Activated naive CD8-positive, alpha-beta T cell treated with anti-CD3 and anti-CD28 coated beads, Interleukin-2, amount 50 U/mL, for 16 hours (primary cell): ENCODE measurements at places on chromosomes 1 and 21.

DNA sequence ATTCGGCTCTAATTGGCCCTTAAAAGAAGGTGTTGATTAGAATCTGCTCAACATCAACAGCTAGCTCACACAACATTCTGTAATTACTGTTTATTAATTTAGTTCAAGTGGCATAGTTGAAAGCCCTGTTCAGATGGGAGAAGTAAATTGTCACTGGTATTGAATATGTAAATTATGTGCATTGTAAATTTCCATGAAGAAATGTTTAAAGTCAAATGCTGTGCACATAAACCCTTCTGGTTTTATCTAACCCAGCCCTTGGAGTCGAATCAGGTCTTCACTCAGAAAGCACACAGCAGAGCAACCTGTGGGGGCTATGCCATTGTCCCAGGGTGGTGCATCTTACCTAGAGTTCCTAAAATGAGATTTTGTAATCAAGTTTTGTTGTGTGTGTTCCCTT, 65.4 kb upstream of the LMO4 start:
- DNase-seq = no peak

GRCh38 chr1:27665016-27665651, 6.9 kb downstream of the IFI6 start:
- DNase-seq = no peak

DNA sequence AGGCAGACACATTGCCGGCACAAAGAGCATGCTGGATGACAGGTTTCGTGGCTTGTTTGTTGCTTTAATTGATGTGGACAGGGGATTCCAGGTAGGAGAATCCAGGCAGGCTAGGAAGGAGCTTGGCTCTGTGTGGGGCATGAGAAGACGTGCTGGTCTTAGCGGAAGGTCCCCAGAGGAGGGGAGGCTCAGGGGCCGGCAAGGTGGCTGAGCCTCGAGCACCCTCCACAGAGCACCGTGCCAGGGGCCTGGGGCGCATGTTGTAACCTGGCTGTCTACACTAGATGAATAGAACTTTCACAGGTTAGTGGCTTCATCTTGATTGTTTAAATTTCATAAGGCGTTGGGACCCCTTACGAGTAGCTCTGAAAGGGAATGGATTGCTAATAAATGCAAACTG, 223.1 kb downstream of the CAMTA1 start:
- DNase-seq = no peak

- no peak for DNase-seq
Measured at GRCh38 chr1:93666613-93667384, 14.8 kb downstream of the BCAR3 start.

DNA sequence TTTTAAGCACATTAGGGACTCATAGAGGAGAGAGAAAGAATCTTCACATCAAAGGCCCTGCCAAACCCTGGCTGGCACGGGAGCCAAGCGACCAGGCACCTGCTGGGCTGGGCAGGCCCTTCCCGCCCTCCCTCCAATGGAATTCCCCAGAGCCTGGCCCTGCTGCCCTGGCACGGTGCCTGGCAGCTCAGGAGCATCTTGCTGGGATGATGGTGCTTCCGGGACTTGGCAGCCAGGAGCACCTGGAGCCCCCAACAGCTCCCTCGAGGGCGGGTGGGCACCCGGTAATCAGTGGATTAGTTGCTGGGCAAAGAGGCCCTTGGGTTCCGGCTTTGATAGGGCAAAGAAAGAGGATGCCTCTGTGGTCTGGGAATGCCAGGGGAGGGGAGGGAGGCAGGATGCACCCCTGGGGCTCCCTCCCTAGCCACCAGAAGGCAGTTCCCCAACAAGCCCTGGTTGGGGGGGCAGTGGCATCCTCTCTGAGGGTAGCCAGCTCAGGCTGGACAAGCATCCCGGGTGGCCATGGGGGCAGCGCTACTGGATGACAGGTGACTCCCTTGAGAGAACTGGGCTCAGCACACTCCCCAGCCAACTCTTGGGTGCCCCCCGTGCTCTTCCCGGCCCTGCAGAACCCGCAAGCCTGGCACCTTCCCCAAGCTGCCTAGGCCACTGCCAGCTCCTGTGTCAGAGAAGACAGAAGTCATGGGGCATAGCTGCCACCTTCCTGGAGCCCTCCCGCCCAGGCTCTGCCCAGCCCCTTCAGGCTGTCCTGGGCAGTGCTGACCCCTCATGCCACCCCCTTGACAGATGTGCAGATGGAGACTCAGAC, 26.4 kb downstream of the KRTAP10-1 start:
- DNase-seq = no peak

DNA sequence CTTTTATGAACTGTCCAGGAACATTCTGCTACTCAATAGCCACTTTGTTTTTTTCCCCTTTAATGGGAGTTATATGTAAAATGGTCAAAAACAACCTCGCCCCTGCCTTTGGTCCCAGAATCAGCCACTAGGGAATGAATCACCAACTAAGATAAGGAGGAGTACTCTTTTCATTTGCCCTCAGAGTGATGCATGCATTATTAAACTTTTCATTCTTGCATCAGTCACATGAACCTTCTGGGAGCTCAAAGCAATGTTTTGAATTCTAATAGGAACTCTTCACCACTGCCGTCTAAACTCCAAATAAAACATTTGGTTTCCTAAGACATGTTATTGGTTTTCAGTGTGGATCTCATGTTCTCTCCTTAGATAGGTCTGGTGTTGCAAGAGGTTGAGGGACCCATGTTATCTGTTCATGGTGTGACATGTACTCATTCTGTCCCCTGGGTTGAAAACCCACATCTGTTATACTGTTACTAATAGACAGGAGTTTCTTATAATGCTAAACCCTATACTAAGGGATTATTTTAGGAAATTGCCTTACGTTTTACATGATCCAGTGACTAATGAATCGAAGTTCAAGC, 17.8 kb upstream of the HSD17B7 start:
- no peak for DNase-seq

DNA sequence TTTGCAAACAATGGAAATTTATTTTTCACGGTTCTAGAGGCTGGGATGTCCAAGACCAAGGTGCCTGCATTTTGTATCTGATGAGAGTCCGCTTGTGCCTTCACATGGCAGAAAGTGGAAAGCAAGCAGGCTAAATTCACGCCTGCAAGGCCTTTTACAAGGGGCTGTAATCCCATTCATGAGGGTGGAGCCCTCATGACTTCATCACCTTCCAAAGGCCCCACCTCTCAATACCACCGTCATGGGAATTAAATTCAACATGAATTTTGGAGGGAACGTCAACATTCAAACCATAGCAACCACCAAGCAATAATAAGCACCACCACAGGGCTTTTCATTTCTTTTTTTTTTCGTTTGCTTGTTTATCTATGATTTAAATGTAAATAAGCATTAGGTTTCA, 115.3 kb downstream of the C1orf21 start:
- no peak for DNase-seq
